SK-N-DZ (cell line): ENCODE measurements at places on chromosomes 1 and 21.

DNA sequence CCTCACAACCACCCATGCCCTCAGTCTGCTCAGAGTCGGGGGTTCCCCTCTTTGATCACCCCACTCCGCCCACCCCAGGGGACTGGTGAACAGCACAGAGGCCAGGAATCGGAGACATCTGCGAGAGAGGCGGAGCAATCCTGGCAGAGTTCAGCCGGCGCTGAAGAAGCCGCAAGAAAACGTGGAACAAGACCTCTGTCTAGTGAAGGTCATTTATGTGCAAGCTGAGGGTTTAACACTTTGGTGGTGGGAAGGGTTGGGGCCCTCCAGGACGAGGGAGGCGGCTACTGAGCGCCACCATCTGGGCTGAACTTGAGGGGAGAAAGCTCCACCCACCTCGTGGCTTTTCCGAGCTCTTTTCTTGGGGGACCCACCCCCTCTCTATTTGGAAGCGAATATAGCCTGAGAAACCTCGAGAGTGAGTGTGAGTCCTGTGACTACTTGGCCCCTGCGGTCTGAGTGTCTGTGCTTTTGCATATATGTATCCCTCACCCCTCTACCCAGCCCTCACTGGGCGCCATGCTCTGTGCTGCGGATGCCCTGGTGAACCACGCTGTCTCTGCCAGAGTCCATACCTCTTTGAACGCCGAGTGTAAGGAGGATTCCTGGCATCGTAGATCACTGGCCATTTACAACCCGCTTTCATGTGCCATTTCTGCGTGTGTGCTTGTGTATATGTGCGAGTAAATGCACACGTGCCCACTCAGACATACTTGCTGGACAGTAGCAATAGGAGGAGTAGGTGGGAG lies 1.2 kb upstream of the EPHA10 start:
- peak; percentile 41 for DNase-seq

DNA sequence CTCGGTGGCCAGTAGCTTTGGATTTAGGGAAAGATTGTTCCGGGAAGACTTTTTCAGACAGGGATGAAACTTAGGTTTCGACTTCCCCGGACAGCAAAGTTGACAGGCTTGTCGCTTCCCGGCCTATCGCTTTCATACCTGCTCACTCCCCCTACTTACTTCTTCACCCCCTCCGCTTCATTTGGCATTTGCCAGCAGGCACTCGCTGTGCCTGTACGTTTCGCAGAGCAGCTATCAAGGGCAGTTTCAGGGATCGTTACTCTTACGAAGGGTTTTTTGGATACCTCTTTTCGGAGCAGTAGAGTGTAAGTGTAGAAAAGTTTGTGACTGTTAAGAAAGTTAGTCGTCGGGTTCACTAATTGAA lies 393 bp downstream of the BLZF1 start:
- no peak for DNase-seq

DNA sequence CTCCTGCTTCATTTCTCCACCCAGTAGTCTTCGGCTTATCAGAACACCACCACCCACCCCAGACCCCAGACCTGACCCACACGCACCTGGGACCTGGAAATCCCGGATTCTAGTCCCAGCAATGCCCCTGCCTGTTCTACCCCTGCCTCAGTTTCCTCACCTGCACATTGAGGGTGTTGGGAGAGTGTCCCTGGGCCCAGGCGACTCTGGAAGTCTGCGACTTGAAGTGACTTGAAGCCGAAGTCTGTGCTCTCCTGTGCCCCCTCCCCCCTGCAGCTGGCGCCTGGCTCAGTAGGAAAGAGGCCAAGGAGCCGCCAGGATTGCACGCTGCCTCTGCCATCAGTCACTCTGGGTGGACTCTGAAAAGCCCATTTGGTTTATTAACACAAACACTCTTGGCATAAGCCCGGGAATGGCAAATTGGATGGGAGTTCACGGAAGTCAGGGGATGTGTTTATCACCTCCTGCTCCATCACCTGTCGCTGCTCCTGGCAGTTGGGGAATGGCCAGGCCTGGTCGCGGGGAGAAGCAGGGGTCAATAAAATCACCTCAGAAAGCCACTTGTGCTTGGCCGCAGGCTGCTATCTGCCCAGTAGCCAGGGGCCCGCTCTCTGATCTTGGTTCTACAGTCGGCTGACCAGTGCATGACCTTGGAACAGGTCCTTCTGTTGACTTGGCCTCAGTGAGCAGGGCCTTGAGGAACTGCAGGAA lies 132.7 kb downstream of the ACTL8 start:
- no peak for DNase-seq

- DNase-seq, result no peak
These were observed 83.7 kb upstream of the IFFO2 start for GRCh38 chr1:19040010-19040680.

DNA sequence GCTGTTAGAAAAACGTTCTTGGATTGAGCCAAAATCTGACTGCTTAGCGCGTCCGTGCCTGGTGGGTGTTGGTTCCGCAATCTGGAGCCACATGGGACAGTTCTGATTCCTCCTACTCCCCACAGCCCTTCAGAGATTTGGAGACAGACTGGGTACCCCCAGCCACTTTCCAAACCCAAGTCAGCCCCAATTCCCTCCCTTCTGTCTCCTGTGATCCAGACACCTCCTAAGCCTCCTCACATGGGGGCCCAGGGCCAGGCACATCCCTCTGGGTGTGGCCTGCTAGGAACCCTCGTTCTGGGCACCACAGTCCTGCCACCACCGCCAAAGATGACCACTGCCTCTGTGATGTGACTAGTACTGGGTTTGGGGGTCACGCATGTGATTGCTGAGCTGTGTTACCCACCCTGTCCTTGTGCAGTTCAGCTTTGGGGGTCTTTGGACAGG lies 4.8 kb downstream of the PLA2G5 start:
- DNase-seq, result no peak

GRCh38 chr1:200039849-200040474 lies 12.5 kb downstream of the NR5A2 start:
- no peak for DNase-seq

DNA sequence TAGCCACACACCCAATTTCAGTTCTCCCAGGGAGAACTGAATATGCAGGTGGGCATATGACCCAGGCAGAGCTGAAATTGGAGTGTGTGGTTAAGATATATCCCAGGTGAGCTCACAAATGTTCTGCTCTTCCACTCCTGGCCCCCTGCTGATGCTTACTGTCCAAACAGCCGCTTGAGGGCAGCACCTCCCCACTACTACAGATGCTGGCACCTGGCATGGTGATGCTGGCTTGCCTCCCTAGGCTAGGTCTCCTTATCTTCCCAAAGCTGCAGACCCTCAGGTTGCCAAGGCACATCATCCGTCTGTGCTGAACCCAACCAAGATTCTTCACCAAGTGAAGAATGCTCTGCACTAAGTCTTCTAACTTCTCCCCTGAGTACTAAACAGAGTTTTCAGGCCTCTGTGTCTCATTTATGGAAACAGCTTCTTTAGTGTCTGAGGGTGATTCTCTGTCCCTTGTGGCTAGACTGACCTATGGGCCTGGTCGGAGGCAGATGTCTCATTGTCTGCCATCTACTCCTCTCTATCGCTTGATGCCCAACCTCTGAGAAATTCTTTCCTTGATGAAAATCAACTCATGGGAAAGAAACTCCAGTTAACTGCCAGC lies 27.2 kb downstream of the XCL1 start:
- peak; percentile 81 for DNase-seq

DNA sequence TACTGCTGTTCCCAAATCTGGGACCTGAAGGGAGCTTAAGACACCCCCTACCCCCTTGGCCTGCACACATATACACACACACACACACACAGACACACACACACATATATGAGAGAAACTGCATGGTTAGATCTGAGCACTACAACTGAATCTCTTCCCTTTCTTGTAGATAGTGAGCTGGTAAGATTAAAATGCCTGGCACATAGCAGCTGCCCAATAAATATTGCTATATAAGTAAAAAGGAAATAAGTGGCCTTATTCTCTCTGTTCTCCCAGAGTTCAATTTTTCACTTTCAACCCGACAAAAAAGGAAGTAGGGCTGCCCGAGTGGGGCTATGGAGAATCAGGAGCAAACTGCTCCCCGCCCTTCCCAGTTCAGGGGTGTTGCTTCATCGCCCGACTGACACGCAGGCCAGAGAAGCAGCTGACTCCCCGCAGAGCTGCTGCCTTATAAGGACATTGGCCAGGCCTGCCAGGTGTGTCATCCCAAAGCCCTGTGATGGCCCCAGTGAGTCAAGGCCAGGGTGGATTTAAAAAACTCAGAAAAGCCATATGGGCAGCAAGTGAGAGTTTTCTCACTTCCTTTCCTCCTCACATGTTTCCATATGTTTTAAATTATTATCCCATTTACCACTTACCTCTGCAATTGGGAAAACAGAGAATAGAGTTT lies 106.5 kb upstream of the SLC44A3 start:
- peak; percentile 32 for DNase-seq

DNA sequence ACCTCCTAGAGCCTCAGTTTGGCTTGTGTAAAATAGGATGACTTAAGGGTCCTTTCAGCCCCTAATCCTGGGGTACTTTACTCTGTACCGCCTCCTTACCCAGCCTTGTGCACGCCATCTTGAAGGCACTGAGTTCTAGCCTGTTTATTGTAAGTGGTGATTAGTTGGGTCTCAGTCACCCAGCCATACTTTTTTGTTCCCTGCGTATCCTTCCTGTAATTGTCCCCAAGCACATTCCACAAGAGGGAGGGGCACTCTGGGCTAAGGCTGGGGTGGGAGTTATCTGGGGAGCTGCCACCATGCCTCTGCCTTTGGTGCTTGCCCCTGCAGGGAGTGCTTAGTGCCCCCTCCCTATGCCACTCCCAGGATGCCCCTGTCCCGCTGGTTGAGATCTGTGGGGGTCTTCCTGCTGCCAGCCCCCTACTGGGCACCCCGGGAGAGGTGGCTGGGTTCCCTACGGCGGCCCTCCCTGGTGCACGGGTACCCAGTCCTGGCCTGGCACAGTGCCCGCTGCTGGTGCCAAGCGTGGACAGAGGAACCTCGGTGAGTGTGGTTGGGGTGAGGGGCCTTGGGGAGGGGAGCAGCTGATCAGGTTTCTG lies 856 bp downstream of the FDPS start:
- DNase-seq, result no peak

- DNase-seq, result no peak
These were observed 32.3 kb downstream of the USH2A start for GRCh38 chr1:216390956-216391355.
